ENCODE measurements at places on chromosomes 2 and 18.

- no peak for DNase-seq
These were observed 228.9 kb downstream of the EIPR1 start for GRCh38 chr2:3148716-3149115.

DNA sequence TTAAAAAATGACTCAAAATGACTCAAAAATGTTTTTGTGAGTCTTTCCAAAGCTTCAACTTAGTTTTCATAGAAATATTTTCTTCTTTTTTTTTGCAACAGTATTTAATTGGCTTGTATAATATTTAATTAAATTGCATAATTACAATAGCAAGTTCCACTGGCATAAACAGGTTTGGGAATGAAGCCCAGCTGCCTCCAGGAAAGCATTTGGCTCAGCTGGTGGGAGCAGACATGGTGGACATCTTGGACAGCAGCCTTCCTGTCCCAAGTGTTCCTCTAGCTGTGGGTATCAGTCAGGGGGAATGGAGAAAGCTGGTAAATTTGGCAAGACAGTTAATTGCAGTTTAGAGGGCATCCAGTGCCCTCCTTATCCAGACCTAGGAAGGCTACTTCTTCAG is 213.4 kb downstream of the ZBTB7C start:
- DNase-seq, result no peak

- DNase-seq, result no peak
These were observed 45.7 kb downstream of the MAP3K2 start for GRCh38 chr2:127342101-127342500.

DNA sequence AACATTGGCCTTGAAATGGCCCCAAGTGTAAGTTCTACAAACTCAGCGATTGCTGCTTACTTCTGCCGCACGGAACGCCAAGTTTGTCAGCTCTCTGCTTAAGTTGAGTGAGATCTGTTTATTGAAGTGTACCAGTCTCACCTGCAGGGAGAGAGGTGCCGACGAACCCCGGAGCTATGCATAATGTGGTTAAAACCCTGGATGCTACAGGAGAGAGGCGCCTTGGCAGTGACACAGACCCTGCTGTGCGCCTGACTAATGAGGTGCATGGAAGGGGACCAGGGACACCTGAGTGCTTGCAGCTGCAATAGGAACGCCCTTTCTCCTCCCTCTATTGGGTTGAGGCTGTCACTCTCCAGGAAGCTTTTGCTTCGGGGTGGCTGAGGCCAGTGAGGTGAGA is 979 bp downstream of the SLC9A2 start:
- no peak for DNase-seq

DNA sequence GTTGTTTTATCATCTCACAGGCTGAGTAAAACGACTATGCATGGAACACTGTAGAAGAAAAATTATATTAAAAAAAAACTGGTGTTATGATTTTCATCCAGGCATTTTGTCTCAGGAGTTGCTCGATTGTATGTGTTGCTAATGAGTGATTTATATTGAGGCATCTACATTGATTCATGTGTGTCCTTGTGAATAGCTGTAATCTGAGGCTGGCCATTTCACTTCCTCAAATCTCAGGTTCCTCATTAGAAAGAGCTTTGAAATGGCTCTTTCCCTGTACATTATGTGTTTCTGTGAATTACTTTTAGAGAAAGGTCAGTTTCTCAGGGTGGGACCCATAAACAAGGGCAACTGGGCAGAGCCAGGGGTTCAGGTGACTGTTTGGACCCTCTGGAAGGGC is 2.3 kb downstream of the IL18R1 start:
- no peak for DNase-seq

GRCh38 chr2:138490673-138491494 is 10.7 kb upstream of the SPOPL start:
- no peak for DNase-seq

DNA sequence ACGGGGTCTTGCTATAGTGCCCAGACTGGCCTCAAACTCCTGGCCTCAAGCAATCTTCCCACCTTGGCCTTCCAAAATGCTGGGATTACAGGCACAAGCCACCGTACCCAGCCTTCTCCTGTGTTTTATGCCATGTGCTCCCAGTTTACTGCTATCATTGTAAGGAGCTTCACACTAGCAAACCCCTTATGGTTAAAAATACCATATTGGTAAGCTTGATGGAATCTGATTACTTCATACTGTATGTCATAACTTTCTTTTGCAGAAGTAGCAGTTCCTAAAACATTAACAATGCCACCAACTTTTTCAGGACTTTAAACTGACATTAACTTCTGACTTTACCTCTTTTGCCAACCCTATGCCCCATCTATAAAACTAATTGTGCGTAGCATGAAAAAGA is 36.2 kb downstream of the HAT1 start:
- DNase-seq, result peak; percentile 50

DNA sequence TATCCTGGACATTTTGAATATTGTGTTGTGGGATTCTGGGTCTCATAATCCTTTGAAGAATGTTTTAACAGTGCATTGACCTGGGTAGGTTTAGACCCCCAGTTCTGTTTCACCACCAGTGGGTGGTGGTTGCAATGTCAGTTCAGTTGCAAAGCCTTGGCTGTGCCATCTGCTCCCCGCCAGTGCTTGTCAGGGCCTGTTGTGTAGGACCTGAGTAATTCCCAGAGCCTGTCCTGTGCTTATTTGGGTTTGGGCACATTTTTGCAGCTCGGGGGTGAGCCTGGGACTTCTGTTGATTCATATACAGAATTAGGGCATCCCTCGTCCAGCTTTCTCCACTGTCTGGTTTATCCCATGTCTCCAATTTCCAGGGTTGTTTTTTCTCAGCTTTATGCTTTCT is 24.8 kb downstream of the ATP9B start:
- no peak for DNase-seq

GRCh38 chr2:233087713-233088112 is 27.6 kb downstream of the INPP5D start:
- DNase-seq, result no peak

DNA sequence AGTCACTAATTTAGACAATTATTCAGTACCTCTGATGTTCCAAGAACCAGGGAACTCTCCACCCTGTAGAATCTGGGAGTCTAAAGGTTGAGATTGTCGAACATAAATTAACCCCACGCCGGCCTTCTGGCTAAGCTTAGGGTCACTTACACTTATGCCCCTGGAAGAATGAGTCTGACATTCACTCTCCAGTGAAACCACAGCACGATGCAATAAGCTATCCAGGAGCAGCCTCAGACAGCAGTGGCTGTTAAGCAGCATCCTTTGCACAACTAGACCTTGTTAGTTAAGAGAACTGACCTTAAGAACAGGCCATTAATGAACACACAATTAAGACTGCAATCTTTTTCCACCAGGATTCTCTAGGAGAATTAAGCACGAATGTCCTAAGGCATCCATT is 25.0 kb downstream of the SH3YL1 start:
- DNase-seq, result no peak

DNA sequence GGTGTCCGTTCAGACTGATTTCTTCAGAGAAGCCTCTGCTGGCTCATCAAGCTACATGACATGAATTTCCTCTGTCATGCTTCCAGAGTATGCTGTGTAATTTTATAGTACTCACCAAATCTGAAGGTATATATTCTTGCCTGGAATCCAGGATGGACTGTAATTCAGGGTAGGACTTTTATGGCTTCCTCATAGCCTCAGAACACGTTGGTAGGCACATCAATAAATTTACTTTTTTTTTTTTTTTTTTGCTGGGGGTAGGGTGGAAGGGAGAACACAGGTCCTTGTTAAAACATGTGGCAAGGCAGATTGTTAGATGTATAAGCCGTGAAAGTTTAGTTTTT is 34.4 kb downstream of the MTA3 start:
- no peak for DNase-seq

GRCh38 chr2:126657636-126658318 is 1.8 kb downstream of the GYPC start:
- peak; percentile 90 for DNase-seq

DNA sequence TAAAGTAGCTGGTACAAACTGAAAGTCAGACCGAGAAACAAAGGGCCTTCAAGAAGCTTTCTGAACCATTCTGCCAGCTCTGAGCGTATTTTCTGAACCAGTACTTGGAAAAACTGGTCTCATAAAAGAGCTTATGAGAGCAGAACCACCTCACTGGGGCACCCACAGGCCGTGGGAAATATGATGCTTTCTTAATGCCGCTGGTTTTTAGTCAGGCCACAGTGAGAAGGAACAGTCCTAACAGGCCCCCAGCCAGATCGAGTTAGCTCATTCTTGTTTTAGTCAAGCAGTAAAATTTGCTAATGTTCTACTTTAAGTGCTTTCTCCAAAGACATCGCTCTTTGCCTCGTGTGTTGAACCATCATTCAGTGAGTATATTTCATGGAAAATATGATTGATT is 12.7 kb upstream of the NOSTRIN start:
- DNase-seq, result no peak

DNA sequence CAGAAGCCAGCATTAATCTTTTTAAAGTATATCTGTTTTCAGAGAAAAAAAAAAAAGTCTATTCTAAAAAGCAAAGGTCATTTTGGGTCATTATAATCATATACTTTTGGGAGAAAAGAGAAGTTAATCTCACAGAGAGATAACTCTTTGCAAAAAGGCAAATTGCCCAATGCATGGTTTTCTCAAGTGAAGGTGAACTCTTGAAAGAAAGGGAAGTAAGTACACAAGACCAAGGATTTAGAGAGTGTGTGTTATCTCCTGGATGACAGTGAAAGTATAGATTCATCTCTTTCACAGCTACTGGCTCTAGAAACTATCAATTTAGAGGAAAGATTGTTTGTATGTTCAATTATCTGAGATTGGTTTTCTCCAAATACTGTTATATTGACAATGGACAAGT is 151.4 kb downstream of the CD8B2 start:
- no peak for DNase-seq

DNA sequence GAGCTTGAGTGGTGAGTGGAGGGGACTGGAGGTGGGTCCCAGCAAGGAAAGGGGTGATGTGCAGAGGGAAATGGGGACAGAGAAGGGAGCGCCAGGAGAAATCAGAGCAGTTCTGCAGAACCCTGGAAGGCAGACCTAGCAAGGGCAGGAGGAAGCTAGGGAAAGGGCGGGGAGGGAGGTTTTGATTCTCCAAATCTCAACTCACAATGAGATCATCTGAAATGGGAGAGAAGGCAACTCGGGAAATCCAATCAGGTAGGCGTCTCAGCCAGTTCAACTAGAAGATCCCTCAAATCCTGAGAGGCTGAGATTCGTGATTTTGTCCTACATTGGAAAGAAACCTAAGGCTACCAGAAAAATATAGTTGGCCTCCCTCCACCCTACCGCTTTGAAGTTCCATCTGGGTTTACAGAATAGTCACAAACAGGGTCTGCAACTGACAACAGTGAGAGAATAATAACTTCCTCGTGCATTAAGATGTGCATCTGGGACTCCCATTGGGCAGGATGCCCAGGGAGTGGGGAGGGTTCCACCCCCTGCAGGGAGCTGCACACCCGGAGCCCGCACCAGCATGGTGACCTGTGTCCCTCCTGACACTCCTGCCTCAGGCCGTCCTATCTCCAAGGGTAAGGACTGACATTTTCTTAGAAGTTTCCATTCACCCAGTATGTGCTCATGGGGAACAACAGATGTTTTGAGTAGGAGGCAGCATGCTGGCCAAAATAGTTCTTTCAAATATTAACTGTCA is 113.3 kb upstream of the ODC1 start:
- DNase-seq, result no peak

DNA sequence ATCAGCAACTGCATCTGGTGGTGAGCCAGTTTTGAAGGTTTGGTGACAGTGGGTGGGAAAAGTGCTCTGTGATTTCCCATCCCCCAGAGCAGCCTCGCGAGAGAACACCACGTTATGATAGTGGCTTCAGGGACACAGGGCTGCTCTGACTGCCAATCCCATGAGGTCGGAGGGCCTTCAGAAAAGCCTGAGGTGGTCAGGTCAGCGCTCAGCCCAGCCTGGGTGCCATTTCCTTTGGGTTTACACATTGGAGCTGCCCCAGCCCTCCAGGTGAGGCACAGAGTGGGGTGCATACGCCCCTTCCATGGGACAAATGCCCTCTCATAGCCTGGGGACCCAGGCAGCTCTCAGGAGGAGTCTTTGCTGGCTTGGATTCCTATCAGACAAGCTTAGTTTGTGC is 126.8 kb downstream of the KCTD1 start:
- no peak for DNase-seq

DNA sequence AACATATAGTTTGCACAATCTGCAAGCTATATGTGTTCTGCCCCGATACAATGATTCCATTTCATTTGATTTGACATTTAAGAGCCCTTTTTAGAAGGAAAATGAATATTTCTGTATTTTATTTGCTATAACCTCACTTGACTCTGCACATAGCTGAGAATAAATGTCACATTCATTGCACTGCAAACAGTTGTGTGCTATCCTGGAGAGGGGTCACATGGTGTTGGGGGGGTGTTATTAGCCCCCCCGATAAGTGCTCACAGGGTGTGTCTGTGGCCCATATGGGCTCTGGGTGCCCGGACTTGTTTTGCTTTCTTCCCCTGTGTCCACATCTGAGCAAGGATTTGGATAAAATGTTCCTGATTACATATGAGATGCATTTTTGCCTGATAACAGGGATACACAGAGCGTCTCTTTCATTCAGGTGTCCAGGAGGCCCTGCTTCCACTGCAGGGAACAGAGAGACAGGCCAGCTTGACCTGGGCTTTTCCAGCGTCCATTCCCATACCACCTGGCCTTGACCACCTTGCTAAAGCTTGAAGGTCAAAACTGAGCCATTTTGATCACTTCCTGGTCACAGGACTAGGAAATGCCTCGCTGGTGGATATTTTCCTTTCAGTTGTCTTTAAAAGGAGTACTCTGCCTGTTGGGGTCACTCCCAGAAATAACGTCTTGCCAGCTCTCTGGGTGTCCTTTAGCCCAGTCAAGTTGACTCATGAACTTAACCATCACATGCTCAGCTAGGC is 38.4 kb upstream of the ID2 start:
- no peak for DNase-seq

- DNase-seq, result peak; percentile 57
These were observed 76.8 kb downstream of the MAPRE2 start for GRCh38 chr18:35117951-35118411.

GRCh38 chr2:205161156-205161839 is 521.0 kb upstream of the NRP2 start:
- DNase-seq, result no peak

- DNase-seq, result no peak
These were observed 38.4 kb upstream of the SOS1 start for GRCh38 chr2:39159283-39159682.

DNA sequence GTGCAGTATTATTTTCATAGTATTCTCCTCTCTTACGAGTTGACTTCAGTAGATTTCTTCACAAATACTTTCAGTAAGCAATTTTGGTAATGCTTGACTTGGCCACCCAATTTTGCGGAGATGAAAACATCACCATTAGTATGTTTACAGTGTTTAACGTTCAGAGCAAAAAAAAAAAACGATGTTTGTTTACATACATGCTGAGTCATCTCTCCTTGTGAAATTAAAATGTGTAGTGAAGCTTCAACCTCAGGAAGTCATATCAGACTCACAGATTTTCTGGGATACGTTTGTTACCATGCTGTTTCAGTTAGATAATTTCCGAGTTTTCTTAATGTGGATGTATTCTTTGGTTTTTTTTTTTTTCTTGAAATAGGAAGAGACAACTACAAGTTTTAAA is 100.1 kb downstream of the CTNNA2 start:
- DNase-seq, result no peak

- DNase-seq, result no peak
These were observed 319.8 kb downstream of the FBXO15 start for GRCh38 chr18:73827801-73828200.

- DNase-seq, result no peak
These were observed 49.8 kb upstream of the COPS8 start for GRCh38 chr2:237035781-237036475.

GRCh38 chr18:36504928-36505327 is 207.4 kb downstream of the FHOD3 start:
- DNase-seq, result no peak

GRCh38 chr2:167293172-167293781 is 405.0 kb downstream of the XIRP2 start:
- peak; percentile 10 for DNase-seq

Measured in hepatic stellate cell (primary cell).